ENCODE measurements at places on chromosomes 2 and 18. TPM values are rescaled to one million over a fixed set of nuclear protein-coding genes. Genes with fewer than 3 reads are reported as not detected.

- DNase-seq: peak; percentile 18
Observed at GRCh38 chr2:160321006-160321405, 120.9 kb upstream of the ITGB6 start.

DNA sequence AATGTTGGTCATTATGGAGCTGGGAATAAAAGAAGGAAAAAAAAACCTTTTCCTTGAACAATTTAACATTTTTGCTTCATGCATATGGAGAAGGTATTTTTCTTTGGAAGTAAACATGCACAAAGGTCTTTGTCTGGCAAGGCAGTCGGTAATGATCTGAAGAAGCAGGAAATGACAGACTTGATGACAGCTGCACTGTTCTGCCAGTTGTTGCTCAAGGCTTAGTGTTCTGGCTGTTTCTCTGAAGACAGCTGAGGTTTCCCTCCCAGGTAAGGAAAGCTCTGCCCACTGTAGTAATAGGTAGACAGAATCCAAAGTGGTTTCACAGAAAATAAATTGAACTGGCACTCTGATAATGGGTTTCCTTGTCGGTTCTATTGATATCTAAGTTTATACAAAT lies 308.4 kb upstream of the GCFC2 start:
- no peak for DNase-seq

DNA sequence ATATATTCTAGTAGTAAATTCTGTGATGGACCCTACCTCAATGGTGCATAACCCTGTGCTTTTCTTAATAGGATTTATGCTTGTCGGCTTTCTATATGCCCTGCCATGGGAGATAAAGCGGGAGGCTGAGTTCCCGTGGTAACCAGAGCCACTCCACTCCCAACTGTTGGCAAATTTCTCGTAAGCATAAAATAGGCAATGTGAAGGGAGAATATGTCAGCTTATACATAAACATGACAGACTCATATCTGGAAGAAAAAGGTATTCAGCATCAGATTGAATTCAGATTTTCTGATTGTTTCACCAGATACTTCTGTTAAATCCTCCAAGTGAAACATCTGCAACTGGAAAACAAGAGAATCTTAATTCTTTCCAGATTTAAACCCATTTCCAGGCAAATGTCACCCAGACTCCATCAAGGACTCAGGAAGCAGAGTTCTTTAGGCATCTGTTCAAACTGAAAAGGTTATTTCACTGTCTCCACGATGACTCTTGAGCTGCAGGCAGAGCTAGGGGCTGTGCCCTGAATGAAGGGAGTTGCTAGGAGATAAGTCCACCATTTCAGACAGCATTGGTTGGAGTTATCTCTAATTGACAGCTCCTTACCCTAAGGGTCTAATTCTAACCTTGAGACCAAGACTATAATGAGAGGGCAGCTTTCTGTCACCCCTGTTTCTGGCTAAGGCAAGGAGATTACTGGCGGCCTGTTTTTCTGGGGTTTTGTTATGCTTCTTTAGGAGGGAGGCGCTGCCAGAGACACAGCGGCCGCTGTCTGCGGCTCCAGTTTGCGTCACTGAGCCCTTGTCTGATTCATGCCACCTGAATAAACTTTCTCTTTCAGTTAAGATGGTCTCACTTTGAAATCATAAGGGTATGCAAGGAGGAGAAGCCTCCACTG lies 381.3 kb downstream of the SOX11 start:
- DNase-seq: no peak

DNA sequence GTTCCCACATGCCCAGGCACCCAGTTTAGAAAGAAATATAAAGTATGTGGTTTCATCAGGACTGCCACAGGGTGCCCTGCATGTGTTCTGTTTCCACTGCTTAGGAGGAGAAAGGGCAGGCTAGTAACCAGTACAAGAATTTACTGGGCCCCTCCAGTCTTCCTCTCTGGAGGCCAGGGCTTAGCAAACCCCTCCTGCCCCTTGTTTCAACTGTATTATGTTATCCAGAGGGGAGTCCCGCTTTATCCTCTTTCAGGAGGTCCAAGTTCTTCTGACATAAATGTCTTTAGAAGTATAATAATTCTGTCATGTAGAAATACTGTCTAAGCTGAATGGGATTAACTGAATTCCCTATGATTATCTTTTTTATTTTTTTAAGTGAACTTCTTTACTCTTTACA lies 132.1 kb downstream of the WDSUB1 start:
- DNase-seq: no peak

DNA sequence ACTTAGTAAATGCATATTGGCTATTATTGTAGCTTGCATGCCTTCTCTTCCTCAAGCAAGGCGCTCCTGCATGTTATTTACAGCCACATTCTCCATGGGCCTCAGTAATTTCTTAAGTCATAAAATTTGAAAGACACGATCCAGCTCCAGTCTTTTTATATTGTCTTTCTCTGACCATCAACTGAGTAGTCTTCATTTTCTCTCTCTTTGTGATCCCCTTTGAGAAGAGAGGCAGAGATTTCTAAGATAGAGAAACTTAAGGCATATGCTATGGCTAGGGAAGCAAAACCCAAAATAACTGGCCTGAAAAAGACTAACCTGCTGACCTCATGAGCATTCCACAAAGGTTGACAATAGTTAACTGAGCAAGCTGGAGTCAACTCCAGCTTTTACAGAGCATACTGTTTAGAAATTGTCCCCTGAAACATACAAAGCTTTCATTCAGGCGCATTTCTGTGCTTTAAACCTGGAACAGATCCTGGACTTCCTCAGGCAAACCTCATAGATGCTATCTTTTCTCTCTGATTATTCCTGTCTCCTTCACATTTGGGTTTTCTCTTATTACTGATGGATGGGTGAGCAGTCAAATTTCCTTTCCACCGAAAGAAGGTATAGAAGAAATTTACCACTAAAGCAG lies 4.6 kb downstream of the DPP4 start:
- no peak for DNase-seq

GRCh38 chr2:208250388-208250787 lies 4.5 kb downstream of the IDH1 start:
- DNase-seq: peak; percentile 68

- no peak for DNase-seq
Observed at GRCh38 chr2:127403460-127403859, 14.8 kb upstream of the PROC start.

GRCh38 chr18:62857263-62857976 lies 142.1 kb downstream of the PHLPP1 start:
- DNase-seq: no peak

DNA sequence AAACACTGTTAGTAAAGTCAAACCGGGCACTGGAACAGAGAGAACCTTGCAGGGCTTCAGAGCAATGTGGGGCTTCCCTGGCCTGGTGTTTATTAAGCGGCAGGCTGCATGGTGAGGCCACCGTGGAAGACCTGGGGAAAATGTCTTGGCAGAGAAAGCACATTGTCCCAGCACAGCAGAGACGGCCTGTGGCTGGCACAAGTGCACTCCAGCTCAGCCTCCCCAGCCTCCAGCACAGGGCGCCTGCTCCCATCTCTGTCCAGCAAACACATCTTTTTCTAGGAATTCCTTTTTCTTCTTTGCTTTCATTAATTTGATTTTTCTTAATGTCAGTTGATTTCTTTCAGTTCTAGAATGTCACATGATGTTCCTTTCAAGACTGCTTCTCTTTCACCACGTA lies 138.2 kb upstream of the NFATC1 start:
- no peak for DNase-seq

DNA sequence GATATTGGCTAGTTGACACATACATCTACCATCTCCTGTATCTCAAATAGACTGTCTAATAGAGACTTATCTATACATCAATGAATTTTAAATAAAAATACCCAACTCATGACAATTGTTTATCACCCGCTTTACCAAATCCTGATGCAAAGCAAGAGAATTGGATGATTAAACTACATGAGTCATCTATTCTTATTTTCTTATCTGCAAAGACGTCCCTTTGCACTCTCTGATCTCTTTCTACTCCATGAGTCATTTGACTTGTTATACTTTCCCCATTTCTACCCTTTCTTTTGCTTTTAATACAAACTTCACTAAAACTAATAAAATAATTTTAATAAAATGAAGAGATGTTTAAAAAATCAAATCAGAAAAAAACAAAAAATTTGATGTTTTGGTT lies 261.7 kb upstream of the MAP2 start:
- DNase-seq: no peak

DNA sequence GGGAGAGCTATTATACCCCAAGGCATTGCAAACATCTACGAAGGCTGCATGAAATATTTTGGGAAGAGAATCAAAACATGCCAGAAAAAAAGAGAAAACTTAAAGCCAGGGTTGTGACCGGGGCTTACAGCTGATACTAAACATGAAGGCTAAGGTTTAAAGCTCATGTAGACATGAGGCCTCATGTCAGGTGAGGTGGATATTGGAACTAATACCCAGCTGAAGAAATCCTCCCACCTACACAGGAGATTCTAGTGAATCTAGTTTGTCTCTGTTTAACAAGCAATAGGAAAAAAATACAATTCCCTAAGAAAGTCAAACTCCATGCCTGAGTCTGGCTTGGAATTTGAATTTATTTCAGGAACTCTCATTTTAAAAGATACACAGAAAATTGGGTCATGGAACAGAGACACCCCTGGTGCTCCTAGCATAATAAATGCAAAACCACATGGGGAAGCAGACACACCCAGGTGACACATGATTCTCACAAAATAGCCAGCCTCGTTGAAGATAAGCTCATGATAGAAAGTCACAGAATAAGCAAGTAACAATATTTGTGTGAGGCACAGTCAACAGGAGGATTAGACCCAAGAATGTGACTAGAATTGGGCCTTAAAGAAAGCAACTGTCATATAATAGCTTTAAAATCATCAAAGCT lies 42.2 kb downstream of the UPP2 start:
- no peak for DNase-seq

- no peak for DNase-seq
Observed at GRCh38 chr2:240993446-240994170, 4.8 kb upstream of the SNED1 start.

- DNase-seq: no peak
Observed at GRCh38 chr18:59484561-59485328, 125.7 kb upstream of the LMAN1 start.

DNA sequence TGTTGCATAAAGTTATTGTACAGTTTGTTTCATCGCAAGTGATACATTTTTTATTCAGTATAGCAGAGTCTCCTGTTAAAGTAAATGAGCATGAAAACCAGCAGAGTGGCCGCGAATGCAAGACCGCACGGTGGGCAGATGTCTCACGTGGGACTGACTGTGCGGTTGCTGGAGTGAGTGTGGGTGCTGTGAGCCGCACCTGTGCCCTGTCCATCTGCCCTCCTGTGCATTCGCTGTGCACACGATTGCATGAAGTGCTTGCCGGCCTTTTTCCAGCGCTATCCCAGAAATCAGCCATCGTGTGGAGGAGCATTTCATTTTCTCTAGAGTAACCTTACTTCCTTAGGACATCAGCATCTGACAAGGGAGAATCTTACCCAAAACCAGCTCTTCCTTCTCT lies 118.7 kb downstream of the RNF144A start:
- DNase-seq: no peak

DNA sequence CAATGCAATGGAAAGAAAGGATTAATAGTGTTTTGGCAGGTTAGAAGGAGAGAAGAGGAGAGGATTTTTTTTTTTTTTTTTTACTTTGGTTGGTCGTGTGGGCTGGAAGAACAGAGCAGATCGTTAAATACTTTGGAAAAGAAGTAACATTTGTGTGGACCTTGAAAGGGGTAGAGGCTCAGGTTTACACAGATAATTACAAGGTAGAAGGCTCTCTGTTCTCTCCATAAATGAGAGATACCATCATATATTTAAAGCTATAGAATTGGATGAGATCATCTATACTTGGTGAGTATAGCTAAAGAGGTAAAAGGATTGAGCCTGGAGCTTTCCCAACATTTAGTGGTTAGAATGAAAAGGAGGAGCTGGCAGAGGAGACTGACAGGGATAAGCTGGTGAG lies 49.0 kb downstream of the SMCHD1 start:
- DNase-seq: no peak

GRCh38 chr2:235654103-235654813 lies 160.4 kb downstream of the AGAP1 start:
- DNase-seq: no peak

GRCh38 chr18:44062345-44062744 lies 618.3 kb upstream of the SETBP1 start:
- no peak for DNase-seq

- DNase-seq: no peak
Observed at GRCh38 chr18:8279346-8279745, 329.9 kb upstream of the RAB12 start.

GRCh38 chr2:101948625-101949155 lies 43.1 kb upstream of the IL1R2 start:
- DNase-seq: no peak

- DNase-seq: no peak
Observed at GRCh38 chr18:46009125-46009840, 42.2 kb upstream of the EPG5 start.

GRCh38 chr2:142878031-142878678 lies 691 bp downstream of the KYNU start:
- no peak for DNase-seq

- DNase-seq: no peak
Observed at GRCh38 chr2:71692621-71693277, 239.4 kb downstream of the DYSF start.

DNA sequence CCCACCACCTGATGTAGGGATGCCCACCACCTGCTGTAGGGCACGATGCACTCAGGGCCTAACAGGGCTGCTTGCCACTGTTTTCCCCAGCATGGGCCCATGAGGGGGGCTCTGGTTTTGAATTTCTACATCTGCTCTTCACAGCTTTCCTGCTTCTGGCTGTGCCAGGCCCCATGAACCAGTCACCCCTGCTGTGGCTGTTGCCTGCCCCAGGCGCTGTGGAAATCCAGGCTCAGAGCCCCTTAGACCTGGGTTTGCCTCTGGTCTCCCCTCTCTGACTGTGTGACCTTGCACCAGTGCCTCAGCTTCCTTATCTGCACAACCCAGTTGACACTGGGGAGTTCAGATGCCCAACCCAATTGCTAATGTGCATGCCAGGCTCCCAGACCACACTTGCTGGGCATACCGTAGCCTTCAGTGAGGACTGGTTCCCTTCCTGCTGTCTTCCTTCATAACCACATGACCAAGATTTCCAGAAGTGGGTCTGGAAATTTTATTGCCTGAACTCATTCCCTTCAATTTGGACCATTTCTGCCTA lies 6.0 kb upstream of the MLPH start:
- DNase-seq: no peak

GRCh38 chr2:236550701-236551465 lies 18.7 kb upstream of the ACKR3 start:
- no peak for DNase-seq

- peak; percentile 45 for DNase-seq
Observed at GRCh38 chr18:45413180-45413836, 202.0 kb upstream of the SLC14A2 start.

GPR45 gene
- total RNA-seq: not detected

FBXO11 gene
- 49.4 TPM for total RNA-seq

ASB18 gene
- total RNA-seq: not detected

NR4A2 gene
- total RNA-seq: 2.3 TPM

SGPP2 gene
- 0.57 TPM for total RNA-seq

FOXI3 gene
- not detected for total RNA-seq

VWC2L gene
- total RNA-seq: not detected

ACTG2 gene
- total RNA-seq: not detected

ACKR3 gene
- total RNA-seq: 19.6 TPM

IL1R1 gene
- total RNA-seq: 5.0 TPM

TFPI gene
- 35.5 TPM for total RNA-seq

FBXO41 gene
- total RNA-seq: 16.4 TPM

PAIP2B gene
- total RNA-seq: 6.1 TPM

TMEM131 gene
- total RNA-seq: 22.8 TPM

L3MBTL4 gene
- not detected for total RNA-seq

LINC00305 gene
- not detected for total RNA-seq

PROKR1 gene
- total RNA-seq: not detected

CD8B2 gene
- total RNA-seq: not detected

GCA gene
- total RNA-seq: 13.4 TPM

SFT2D3 gene
- total RNA-seq: 8.4 TPM

PDE1A gene
- 0.30 TPM for total RNA-seq

Measured in PC-9 (cell line).